ENCODE measurements at places on chromosomes 2 and 18.

GRCh38 chr18:63339920-63340484 lies 20.4 kb upstream of the BCL2 start:
- DNase-seq = peak; percentile 43

DNA sequence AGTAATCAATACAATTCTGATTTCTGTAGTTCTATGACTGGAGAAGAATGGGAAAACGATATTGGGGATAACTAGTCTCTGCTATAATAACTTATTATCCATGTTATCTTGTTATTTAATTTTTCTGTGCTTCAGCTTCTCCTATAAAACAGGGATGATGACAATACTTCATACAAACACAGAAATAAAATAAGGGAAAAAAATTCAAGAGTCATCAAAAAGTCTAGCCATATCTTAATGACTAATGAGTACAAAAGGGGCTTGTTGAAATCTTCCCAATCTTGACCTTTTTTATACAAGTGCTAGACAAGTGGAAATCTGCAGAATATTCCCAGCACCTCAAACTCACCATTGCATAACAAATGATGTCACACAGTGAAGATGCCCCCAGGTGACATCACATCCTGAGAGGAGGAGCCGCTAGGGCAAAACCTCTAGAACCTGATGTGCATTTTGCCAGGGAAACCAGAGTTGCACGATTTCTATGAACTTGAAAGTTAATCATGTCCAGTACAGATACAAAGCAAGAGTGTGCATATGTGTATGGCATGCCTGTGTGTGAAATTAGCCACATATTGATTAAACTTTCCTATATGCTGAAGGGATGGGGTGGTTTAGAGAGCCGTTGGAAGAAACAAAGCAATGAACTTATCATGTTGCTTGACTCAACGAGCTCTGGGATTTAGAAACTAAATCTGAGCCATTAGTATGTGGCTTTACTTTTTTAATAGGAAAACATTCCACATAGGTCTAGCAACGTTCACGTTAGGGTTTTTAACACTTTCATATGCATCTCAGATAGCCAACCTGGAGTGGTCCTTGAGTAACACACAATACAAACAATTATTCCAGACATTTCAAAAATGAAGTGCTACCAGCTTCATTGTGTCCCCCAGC lies 278.9 kb downstream of the SLC4A3 start:
- no peak for DNase-seq

DNA sequence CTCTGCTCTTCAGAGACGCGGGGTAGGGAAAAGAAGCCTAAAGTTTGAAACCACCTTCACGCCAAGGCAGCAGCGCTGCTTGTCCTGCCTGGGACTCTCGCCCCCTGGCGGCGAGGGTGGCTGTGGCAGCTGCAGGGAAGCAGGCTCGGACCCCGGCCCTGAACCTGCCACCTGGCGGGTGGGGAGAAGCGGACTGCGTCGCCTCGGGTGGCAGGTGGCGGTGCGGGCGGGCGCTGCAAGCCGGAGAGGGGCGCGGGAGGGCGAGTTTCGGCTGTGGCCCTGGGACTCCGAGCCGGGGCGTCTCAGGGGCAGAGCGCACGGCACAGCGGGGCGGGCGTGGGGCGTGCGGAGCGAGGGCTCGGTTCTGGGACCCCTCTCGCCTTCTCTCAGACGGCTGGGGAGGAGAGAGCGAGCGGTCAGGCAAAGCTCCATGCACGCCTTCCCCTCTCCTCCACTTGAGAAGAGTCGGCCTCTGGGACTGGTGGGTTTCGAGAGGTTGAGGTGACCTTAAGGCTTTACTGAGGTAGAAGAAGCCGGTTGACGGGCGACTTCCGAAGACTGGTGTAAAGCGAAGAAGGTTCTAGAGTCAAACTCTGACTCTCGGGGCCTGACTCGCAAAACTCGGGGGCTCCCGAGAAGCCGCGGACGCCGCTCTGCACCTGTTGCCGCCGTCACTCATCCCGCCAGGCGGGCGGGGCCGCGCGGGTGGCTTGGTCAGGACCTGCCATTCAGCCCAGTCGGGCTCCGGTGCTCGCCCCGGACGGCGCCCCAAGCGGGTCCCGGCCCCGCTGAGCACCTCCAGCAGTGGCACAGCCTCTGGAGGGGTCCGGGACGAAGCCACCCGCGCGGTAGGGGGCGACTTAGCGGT lies 1.1 kb upstream of the BOLL start:
- DNase-seq = no peak

GRCh38 chr2:173099271-173099670 lies 23.6 kb downstream of the MAP3K20 start:
- DNase-seq = no peak

- no peak for DNase-seq
These were observed 593.9 kb upstream of the ZNF804A start for GRCh38 chr2:184004289-184004947.

- peak; percentile 95 for DNase-seq
These were observed 172.5 kb downstream of the AGAP1 start for GRCh38 chr2:235666213-235666781.

GRCh38 chr18:76450452-76451395 lies 44.3 kb downstream of the ZNF516 start:
- peak; percentile 62 for DNase-seq

DNA sequence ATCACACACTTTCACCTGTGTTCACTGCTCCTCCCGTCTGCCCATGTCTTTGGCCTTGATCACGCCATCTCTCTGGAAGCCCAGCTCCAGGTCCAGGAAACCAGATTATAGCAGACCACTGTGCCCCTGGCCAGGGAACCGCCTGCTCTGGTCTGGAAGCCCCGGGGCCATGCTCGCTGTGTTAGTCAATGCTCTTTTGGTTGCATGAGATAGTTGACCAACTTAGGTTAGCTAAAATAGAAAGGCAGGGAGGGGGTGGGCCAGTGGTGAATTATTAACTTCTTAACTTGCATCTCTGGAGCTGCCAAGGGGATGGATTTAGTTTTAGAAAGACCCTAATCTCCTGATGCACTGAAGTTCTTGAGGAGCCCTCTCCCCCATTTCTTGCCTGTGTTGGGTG lies 232.7 kb downstream of the AGAP1 start:
- no peak for DNase-seq

Data from iris pigment epithelial cell (primary cell).